Foreskin keratinocyte (primary cell): ENCODE measurements at places on chromosomes 2 and 18.

- DNase-seq = no peak
Measured at GRCh38 chr18:78246588-78246987, 733.0 kb upstream of the SALL3 start.

- no peak for DNase-seq
Measured at GRCh38 chr18:48335829-48336228, 73.4 kb downstream of the ZBTB7C start.

- no peak for DNase-seq
Measured at GRCh38 chr2:61451178-61451577, 19.7 kb downstream of the USP34 start.

DNA sequence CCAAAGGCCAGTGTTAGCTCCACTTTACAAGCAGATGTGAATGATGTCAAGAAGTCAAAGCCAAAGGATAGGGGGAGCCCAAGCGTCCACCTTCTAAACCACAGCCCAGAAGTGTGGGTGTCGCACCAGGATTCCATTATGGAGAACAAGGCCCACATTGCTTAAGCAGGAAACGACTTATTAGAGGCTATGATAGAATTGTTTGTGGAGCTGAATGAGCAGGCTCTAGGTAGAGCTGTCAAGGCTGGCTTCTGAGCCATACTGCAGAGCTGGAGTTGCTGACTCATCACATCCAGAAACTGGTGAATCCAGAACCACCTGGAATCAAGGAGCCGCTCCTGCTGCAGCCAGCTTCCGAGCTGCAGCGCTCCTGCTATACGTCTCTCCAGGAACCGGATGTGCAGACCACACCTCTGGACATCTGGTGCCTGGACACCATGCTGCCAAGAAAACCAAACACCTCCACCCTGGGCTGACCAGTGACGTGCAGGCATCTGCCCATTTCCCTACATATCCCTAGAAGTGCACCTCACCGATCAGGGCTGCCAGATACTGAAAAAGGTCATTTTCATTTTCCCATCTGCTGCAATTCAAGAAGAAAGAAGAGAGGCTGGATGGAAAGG is 6.2 kb upstream of the TWIST2 start:
- DNase-seq = peak; percentile 56

DNA sequence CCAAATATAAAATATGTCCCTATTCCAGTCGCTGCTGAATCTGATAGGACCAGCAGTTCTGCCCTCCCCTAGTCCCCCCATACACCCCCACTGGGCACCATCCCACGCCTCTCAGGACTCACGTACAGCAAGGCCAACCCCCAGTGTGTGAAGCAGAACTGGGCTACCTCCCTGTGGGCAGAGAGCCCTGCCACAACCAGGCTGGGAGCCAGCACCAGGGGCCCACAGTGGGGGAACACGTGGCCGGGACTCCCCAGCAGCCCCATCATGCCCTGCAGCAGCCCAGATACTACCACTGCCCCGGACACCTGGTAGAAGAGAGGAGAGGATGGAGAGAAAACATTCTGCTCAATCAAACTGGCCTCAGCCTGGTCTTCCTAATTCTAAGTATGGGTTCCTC is 1.3 kb downstream of the SLC23A3 start:
- DNase-seq = no peak

GRCh38 chr2:223053484-223054192 is 1.6 kb downstream of the KCNE4 start:
- DNase-seq = no peak

GRCh38 chr2:129742415-129743180 is 236.9 kb upstream of the RAB6C start:
- DNase-seq = no peak

GRCh38 chr18:9982711-9983110 is 68.9 kb downstream of the VAPA start:
- no peak for DNase-seq

GRCh38 chr2:22027345-22028005 is 903.7 kb downstream of the TDRD15 start:
- no peak for DNase-seq

- DNase-seq = no peak
Measured at GRCh38 chr2:236236559-236237452, 27.4 kb downstream of the ASB18 start.

DNA sequence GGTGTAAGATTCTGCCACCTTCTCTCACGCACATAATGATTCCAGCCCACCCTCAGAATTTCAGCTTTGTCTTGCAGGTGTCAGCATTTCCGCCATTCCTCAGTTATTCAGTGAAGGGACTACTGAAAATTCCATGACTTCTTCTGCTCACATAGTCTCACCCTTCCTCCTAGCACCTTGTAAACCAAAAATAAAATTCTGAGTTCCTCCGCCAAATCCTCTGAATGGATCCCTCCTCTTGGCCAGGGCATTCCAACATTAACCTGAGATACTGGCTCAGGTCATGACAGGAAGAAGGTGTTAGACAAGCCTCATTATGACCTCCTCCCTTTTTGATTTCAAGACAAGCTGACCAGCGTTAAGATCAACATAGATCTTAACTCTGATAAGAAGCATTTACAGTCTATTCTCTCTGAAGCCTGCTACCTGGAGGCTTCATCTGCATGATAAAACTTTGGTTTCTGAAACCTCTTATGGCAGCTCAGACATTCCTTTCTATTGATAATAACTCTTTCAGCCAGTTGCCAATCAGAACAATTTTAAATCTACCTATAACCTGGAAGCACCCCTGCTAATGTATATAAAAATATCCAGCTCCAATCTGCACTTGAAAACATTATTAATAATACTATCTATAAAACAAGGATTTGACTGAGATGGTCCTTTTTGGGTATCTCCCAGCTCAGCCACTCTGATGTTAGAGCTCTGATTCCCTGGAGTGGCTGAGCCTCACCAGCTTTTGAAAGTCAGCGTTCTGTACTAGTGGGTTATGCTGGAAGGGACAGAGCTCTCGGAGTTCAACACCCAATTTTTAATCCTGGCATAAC is 136.4 kb upstream of the APCDD1 start:
- DNase-seq = no peak

DNA sequence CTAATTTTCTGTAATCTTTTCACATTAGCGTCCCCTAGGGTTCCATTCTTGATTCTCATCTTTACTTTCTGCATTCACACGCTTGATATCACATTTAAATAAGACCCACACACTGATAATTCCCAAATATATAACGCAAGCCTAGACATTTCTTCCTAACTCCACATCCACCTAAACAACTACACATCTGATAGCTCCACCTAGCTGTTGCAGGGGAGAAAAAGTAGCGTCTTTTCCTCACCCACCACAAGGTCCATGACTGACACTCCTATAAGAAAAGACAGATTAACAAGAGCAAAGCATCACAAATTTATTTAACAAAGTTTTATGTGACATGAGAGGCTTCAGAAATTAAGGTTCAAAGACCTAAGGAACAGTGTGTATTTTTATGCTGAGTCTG is 862.2 kb upstream of the DDX18 start:
- no peak for DNase-seq

DNA sequence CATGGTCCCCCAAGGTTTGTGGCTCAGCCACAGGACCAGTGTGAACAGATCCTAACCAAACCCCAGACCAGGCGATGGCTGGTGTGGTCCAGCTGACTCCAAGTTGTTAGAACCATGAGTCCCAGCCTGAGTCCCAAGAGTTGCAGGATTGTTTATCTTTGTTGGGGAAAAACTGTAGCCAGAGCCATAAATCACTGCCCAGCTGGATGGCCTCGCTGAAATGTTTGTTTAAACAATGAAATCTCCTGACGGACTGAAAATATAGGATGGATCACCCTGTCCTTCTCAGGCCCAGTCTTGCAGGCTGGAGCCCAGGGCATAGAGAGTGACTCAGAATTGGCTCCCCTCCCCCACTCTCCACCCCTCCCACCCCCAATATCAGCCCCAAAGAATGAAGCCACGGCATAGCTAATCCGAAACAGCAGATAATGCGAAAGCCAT is 36.4 kb downstream of the PKDCC start:
- DNase-seq = no peak

DNA sequence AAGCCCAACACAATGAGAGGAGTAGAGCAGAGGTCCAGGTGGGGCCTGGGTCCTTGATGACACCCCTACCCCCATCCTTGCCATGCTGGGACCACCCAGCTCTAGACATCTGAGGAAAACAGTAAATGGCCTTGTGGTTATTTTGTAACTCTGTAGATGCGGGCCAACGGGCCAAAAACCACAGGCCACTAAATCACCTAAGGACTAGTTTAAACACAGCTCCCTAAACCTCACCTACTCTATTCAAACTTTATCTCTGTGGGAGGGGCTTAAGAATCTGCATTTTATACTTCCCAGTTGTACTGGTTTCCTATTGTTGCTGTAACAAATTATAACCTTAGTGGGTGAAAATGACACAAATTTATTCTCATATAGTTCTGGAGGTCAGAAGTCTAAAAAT is 19.0 kb upstream of the SERTAD2 start:
- no peak for DNase-seq

- DNase-seq = no peak
Measured at GRCh38 chr2:69306393-69306821, 80.6 kb downstream of the GFPT1 start.
